ENCODE measurements at places on chromosomes 3 and 15.

DNA sequence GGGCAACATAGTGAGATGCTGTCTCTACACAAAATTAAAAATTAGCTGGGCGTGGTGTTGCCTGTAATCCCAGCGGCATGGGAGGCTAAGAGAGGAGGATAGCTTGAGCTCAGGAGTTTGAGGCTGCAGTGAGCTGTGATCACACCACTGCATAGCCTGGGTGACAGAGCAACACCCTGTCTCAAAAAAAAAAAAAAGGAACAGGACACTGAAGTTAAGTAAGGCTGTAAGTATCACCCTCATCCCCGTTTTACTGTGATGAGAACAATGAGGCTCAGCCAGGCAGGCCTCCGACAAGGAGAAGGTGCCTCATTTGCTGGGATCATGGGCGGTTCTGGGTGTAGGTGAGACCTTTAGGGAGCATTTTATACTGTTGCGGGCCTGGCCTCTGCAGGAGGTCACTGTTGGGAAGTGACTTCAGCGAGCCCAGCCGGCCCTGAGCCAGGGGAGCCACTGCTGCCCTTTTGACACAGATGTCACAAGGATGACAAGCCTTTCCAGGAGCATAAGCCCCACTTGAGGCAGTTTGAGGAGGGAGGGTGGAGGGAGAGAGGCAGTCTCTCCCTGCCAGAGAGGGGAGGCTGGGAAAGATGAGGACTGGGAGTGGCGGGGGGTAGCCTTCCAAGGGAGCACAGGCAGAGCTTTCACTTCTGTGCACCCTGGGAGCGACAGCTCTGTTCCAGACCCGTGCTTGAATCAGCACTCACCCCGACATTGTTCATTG lies 30.8 kb downstream of the IRAK2 start:
- DNase-seq, result no peak

- DNase-seq, result no peak
Observed at GRCh38 chr3:13235079-13235478, 161.8 kb upstream of the IQSEC1 start.

GRCh38 chr3:99950921-99951320 lies 133.3 kb downstream of the CMSS1 start:
- DNase-seq, result no peak

DNA sequence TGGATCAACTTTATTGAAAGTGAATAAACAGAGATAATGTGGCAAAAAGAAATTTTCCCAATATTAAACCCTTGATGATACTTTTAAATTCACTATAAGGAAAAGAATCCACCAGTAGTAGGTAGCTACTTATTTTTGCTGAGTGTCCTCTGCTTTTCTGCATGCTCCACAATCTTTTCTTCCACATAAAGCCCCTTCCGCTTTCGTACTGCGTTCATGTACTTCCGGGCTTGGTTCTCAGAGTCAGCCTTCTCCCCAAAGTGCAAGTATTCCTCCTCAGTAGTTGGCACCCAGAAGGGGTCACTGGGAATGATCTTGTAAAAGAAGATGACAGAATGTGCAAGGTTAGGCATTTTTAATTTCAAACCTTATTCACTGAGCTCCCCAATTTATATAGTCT lies 84.4 kb upstream of the MEX3B start:
- no peak for DNase-seq

DNA sequence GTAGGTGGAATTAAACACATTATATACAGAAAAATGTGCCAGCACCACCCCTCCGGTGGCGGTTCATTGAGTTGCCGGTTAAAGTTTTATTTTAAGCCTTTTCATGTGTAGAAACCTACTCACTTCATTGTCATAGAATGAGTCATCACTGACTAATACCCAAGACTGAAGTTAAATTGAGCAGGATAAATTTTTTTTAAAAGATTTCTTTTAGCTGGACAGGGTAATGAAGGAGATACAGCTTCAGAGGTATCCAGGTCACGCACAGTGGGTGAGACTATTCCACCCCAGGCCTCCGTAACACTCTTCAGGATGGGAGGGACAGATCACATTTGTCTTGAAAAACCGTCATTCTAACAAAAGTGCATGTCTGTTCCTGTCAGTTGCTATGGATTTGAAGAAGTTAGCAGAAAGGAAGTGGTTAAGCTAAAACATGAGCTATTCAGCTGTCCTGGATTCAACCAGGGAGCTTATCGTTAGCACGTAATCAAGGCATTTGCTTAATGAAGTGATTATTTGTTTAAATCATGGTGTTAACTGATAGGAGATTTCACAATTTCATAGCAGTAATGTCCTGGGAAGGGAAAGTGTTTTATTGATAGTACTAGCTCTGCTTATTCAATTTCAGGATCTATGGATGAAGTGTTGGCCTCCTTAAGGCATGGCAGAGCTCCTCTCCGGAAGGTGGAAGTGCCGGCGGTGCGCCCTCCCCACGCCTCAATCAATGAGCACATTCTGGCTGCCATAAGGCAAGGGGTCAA lies 23.4 kb downstream of the WHAMM start:
- peak; percentile 27 for DNase-seq

DNA sequence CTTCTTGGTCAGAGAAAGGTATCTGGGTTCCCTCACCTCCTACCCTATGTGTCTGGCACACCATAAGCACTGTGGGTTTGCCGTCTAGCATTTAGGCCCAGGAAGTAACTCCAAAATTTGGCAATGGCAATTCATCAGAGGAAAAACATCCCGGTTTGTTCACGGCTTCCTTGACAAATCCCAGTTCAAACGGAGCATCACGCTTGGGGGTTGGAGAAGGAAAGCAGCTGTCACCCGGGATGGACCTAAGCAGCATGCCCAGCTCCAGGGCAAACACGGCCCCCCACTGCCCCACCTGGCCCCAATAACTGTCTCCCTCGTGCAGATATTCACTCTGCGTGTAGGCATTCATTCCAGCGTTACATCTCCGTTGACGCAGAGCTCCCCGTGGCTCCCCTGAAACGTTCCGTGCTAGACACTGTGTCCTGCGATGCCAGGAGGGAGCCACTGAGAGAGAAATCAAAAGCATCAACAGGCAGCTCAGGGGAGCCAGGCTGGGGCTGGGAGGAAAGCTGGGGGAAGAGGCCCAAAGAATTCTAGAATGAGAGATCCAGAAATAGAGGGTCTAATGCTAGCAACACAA lies 41.4 kb downstream of the NTRK3 start:
- no peak for DNase-seq

- no peak for DNase-seq
Observed at GRCh38 chr3:123031051-123031450, 3.5 kb upstream of the SEMA5B start.

GRCh38 chr3:4841225-4841624 lies 138.0 kb upstream of the BHLHE40 start:
- DNase-seq, result no peak

DNA sequence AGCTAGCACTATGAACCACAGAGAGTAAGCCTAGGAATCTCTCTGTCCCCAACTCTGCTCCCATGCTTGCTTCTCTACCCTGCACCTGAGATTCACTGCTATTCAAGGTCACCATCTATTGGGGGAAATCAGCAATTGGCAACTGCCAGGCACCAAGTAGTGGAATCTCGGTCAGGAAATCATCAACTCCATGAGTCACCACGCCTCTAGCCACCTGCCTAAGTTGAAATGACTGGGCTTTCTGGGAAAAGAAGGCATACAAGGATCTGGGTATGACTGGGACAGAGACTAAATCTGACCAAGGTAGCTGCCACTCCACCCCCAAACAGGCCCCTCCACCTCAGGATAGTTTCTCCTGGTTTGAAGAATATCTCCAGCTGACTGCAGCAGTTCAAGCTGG lies 464.1 kb upstream of the CBLB start:
- DNase-seq, result no peak

GRCh38 chr15:57972864-57973263 lies 92.6 kb downstream of the ALDH1A2 start:
- DNase-seq, result no peak

- DNase-seq, result no peak
Observed at GRCh38 chr15:29252234-29252633, 17.4 kb downstream of the NSMCE3 start.

DNA sequence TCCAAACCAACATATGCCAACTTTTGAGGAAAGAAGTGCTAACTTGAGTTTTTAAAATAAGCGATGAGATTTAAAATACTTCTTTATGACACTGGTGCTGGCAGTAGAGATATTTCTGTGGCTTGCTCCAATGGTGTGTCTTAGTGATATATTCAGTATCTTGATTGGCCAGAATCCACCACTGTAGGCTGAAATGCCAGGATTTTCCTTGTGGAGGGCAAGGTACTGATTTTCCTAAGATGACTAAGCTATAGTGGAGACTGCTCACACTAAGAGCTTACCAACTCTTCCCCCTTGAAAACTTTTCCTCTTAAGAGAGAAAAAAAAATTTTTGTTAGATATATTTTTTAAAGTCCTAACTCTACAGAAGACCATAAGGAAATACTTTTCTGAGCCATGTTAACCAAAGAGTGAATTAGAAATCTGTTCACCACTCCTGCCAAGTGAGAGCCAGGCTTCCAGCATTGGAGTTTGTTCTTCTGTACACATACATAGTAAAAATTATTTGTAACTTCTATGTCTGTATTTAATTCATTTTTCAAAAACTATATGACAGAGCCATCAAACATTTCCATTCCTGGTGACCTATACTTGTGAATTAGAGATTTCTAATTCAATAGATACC lies 109.1 kb downstream of the PPP2R3A start:
- no peak for DNase-seq

- no peak for DNase-seq
Observed at GRCh38 chr3:22940285-22940684, 262.8 kb upstream of the UBE2E2 start.

GRCh38 chr3:27573780-27574437 lies 89.7 kb upstream of the SLC4A7 start:
- DNase-seq, result no peak

- DNase-seq, result no peak
Observed at GRCh38 chr3:42176242-42177034, 85.3 kb downstream of the TRAK1 start.

GRCh38 chr3:172341482-172342059 lies 106.7 kb downstream of the GHSR start:
- DNase-seq, result no peak

DNA sequence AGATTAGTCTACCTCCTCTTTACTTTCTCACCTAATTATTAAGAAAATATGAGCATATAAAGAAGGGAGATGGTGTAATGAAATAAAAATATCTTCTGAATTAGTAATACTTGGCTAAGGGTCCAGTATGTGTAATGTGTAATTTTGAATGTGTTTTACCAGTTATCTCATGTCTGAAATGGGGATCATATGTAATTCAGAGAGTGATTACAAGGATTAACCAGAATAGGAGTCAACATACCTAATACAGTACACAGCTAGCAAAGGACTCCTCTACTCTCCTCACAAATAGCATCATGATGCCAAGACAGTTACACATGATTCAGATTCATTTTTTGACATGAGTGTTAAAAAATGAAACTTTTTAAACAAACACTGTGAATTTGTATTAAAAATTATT lies 570.4 kb downstream of the SI start:
- DNase-seq, result no peak

- DNase-seq, result no peak
Observed at GRCh38 chr15:100730655-100731266, 128.4 kb downstream of the ASB7 start.

DNA sequence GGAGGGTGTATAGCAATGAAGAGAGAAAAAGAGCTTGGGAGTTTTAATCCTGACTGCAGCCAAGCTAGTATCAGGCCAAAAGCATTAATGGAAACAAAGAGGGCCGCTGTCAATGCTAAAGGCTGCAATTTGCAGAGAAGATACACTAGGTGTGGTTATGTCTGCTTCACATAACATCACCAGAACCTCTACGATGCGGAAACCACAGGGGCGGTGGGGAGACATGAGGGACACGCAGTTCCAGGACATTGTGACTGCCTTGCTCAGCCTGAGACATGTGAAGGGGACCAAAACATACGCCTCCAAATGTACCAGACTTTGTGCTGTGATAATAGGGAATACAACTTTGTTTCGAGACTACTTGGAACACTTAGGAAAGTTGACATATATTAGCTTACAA lies 88.4 kb downstream of the APBA2 start:
- DNase-seq, result no peak

- DNase-seq, result no peak
Observed at GRCh38 chr15:56241374-56242105, 2.1 kb downstream of the RFX7 start.

GRCh38 chr3:105555206-105555605 lies 188.5 kb downstream of the ALCAM start:
- DNase-seq, result no peak

DNA sequence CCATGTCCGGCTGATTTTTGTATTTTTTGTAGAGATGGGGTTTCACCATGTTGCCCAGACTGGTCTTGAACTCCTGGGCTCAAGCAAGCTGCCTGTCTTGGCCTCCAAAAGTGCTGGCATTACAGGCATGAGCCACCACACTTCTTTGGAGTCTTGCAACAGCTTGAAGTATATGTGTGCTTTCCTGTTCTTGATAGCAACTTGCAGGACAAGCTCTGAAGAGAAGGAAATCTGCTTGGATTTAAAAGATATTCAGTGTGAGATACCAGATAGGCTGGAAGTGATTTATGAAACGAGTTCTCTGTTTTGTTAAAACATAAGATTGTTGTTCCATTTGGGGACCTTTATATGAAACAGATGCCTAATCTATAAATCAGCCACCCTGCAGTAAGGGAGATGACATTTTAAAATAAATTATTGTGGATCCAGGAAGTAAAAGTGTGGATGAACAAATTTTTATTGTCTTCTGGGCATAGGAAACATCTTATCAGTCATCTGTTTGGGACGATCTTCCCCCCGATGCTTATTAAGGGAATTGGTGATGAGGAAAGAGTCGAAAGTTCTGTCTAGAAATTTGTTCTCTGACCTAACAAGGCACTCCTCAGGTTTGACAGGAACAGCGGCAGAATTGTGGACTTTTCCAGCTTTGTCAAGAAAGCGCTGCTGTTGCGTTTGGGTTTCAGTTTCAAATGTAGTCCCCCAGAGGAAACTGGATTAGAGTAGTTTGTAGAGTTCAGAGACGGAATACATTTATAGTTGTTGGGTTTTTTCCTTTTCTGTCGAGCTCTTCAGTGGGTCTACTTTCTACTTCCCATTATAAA lies 53.7 kb upstream of the MAGI1 start:
- DNase-seq, result no peak

GRCh38 chr3:96803870-96804269 lies 10.5 kb upstream of the EPHA6 start:
- DNase-seq, result no peak

DNA sequence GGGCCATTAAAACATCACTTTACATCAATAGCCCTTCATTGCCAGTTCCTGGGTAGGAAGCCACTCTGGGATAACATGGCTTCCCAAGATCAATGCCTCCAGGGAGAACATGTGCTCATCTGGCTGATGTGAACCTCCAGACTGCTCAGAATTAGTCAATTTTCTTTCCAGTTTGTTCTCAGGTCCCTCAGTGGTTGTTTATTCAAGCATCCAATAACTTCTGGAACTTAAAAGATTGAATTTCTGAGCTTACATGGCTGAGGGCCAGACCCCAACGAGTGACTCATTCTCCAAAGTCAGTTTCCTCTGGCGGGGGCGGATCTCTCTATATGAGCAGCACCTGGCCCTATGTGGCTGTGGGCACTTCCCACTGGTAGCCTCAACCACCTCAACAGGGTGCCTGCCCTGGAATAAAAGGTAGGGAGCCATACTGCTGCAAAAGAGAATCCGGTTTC lies 34.0 kb downstream of the LYZL4 start:
- peak; percentile 11 for DNase-seq

Data from stimulated activated CD4-positive, alpha-beta T cell treated with anti-CD3 and anti-CD28 coated beads, TNF-alpha, amount 100 ng/mL, for 4 hours (primary cell).